ENCODE measurements at places on chromosomes 12 and 14. TPM values are rescaled to one million over a fixed set of nuclear protein-coding genes. Genes with fewer than 3 reads are reported as not detected.
A peak's percentile ranks its signal among the peaks of the same experiment; 100 is the strongest.

DNA sequence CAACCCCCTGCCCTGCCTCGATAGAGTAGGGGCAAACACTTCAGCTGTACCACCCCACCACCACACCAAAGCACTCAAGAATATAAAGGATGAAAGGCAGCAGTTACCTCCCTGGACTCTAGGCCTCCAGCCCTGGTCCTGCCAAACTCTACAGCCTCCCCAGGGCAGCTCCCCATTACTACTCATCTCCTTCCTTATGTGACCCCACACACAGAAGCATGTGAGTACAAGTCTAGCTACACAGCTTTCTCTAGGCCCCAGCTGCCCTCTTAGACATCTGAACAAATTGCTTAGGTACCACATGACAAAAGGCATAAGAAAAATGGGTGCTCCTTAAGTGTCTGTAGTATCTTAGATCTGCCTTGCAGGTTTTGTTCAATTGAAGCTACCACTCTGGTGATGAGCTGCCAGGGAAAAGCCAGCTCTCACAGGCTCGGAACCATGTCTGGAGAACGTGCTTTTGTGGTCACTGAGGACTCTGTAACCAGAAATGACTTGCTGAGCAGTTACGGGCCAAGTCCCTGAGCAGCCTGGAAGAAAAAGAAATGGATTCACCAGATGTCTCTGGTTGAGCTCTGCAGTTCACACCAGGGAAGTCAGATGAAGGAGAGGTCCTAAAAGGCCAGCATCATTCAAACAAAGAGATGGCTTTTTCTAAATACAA lies 32.8 kb downstream of the FMNL3 start:
- no peak for DNase-seq

DNA sequence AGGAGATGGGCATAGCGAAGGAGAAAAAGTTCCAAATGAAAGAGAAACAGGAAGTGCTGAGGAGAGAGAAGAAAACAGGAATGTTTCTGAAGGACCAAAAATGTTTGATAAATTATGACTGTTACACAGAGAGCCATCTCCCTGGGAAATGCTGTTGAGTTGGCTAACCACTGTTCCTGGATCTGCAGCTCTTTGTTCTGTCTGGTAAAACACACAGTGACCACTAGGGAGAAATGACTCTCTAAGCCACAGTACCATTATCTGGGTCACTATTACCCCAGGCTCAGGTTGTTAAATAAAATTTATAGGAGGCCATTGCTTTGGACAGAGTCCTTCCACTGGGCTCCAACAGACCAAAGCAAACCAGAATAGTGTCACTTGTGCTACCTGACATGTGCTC lies 219.3 kb downstream of the CRADD start:
- no peak for DNase-seq

GRCh38 chr12:7555752-7556151 lies 52.2 kb upstream of the CD163 start:
- DNase-seq = peak; percentile 4

TBX3 gene
- 89.4 TPM for total RNA-seq

- DNase-seq = no peak
Measured at GRCh38 chr14:105322791-105323556, 8.4 kb downstream of the PACS2 start.

RFLNA gene
- not detected for total RNA-seq

- DNase-seq = peak; percentile 49
Measured at GRCh38 chr14:80356413-80356812, 145.1 kb upstream of the DIO2 start.

DNA sequence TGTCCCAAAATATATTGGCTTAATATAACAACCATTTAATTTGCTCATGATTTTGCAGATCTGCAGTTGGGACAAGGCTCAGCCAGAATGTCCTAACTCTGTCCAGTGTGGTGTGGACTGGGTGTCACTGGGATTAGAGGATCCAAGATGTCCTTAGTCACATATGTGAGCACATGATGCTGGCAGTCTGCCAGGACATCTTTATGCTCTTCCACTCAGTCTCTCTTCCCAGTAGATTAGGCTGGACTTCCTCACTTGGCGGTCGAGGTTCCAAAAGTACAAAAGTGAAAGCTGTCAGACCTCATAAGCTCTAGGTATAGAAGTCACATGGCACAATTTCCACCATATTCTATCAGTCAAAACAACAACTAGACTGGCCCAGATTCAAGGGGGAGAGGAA lies 167.9 kb upstream of the NTF3 start:
- no peak for DNase-seq

DNA sequence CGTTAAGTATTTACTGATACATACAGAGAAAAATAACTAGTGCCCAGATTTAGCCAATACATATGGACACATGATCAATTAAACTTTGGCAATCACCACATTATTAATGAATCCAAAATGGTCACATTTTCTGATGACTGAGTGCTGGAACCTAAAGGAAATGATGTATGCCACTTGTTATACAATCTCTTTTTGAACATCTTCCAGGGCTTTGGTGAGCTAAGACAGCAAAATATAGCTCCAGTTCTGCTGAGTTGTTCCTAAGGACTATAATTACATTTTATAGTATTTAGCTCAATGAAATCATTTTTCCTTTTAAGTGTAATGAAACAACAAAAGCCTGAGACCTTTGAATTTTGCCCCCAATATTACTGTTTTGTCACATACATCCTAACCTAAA lies 329.1 kb upstream of the ATP2B1 start:
- DNase-seq = peak; percentile 20

ACOT2 gene
- total RNA-seq = 39.0 TPM

- DNase-seq = no peak
Measured at GRCh38 chr12:128459067-128459466, 192.1 kb downstream of the TMEM132C start.

ITFG2 gene
- 12.8 TPM for total RNA-seq

CFAP251 gene
- total RNA-seq = 3.2 TPM

DNA sequence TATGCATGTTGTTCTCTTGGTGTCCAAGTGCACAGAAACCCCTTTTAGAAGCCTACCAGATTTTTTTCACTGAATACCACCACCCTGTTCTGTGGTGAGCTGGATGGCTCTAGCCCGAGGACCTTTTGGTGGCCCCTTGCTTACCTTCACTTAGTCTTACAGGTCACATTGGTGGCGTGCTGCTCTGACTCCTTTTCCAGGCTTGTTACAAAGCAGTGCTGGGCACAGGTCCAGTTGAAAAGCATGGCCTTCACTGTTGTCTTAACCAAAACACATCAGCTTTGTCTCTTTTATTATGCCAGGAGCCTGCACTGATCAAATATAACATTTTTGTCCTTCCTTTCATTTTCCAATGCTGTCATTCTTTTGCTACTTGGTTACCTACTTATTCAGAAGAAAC lies 43.6 kb upstream of the ARHGAP5 start:
- DNase-seq = no peak

DNA sequence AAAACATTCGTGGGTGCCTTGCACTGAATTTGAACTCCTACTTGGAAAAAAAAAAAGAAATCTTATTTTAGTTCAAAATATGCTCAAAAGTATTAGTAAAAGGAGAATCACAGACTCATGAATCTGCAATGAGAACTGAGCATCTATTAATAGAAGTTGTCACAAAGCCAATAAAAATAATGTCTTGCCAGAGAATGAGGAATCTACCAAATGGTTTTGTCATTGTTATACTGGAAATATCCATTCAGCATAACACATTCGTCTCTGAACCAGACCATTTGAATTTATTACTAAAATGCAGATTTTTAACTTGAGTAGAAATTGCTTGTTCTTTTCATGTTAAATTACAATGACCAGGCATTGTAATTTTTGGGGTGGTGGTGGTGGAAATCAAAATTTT lies 11.6 kb upstream of the PTPRB start:
- DNase-seq = peak; percentile 53

DNA sequence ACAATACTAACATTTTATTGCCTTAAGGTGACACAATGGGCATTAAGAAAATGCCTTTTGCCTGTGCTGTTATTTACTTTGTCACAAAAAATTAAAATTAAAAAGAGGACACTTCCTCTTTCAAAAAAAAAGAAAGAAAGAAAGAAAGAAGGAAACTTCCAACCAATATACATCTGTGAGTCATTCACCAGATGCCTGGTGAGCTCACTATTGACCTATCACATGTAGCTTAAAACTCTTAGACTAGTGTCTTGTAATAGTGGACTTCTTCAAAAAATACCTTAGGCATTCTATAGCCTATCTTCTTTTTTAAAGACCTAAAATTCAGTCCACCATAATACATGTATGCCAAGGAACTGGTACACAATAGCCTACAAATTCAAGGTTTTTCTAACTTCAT lies 4.9 kb upstream of the SOX5 start:
- no peak for DNase-seq

GRCh38 chr12:33529810-33530209 lies 90.2 kb upstream of the SYT10 start:
- DNase-seq = no peak

All from PC-3 (cell line).